ENCODE measurements at places on chromosomes 3 and 15.

- no peak for DNase-seq
These were observed 27.6 kb downstream of the SLC6A6 start for GRCh38 chr3:14430053-14430452.

DNA sequence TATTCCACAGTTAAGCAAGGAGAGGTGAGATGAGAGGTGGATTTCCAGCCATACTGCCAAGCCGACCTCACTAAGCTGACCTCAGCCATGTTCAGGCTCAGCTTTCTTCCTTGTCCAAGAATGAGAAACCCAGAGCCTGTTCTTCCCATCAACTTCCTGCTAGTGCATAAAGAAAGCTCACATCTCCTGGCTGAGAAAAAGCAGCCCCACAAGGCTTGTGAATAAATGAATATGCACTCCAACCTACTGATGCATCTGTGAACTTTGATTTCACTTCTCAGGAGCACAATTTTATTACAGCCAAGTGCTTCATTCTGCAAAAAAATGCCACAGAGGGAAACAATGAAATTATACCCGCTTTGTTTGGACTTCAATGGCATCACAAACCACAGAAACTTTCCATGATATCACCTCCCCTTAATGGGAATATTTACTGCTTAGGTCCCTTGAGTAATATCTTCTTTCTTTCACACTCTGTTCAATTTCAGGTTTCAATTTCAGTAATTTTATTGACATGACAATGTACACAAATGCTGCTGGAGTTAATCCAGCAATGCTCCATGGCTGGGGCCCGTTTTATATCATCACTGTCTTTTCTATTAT, 437.0 kb upstream of the PPP2R3A start:
- no peak for DNase-seq

GRCh38 chr3:157410945-157411344, 25.7 kb upstream of the PTX3 start:
- DNase-seq = no peak

- no peak for DNase-seq
These were observed 127.5 kb upstream of the CD96 start for GRCh38 chr3:111414531-111414930.

- no peak for DNase-seq
These were observed 2.2 kb upstream of the SLC12A8 start for GRCh38 chr3:125214738-125215137.

DNA sequence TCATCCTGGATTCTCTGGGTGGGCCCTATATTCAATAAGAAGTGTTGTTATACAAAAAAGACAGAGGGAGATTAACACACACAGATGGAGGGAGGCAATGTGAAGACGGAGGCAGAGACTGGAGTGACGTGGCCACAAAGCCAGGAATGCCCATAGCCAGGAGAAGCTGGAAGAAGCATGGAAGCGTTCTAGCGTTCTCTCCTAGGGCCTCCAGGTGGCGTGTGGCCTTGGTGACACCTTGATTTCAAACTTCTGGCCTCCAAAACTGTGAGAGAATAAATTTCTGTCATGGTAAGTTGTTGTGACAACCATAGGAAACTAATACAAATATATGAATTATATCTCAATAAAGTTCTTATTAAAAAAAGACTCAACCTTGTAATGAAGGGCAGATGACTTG, 21.3 kb downstream of the THBS1 start:
- DNase-seq = no peak
